Epithelial cell of esophagus (primary cell): ENCODE measurements at places on chromosomes 4 and X.

GRCh38 chr4:1771555-1772305, 21.4 kb upstream of the FGFR3 start:
- no peak for DNase-seq

DNA sequence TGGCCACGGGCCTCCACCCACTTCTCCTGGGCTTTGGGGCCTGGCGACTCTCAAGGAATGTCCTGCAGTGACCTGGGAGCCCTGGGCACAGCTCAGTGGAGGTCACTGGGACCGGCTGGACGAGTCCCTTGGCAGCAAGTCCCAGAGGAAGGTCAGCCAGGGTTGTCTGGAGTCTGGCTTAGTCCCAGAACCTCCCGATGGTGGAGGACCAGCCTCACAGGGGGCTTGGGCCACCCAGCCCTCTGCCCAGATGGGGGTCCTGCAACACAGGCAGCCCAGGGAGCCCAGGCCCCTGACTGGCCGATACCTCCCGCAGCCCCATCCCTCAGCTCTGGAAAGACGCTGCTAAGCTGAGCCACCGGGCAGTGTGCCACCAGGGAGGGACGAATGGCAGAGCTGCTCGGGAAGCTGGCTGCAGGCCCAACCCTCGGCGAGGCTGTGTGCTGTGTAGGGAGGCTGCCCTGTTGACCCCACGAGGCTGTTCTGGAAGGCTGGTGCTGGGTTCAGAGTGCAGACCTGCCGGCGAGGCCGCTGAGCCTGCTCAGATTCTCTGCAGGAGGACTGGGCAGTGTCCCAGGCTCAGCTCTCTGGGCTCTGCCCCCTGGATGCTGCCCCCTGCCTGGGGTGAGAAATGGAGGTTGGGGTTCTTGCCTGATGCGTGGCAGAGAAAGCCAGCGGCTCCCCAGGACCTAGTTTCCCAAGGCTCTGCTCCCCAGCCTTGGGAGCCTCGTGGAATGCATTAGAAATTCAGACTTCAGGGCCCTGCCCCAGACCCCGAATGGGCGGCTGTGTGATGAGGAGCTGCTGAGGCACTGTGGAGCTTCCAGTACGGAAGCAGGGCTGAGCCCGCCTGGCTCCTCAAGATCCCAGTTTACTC, 61.7 kb downstream of the ADRA2C start:
- DNase-seq = no peak

DNA sequence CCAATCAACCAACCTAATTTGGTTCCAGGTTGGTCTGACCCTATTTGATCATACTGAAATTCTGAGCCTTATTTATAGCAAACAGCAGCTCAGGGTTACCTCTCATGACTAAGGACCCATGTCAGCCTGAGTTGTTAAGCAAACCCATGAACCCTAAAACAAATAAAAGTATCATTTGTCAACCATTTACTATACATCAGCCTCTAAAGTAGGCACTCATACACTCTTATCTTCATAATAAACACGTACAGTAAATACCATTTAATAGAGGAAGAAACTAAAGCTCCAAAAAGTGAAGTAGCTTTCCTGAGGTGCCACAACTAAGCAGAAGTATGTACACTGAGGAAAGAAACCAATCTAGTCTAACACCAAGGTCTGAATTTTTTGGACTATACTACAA, 25.2 kb downstream of the MANBA start:
- no peak for DNase-seq

DNA sequence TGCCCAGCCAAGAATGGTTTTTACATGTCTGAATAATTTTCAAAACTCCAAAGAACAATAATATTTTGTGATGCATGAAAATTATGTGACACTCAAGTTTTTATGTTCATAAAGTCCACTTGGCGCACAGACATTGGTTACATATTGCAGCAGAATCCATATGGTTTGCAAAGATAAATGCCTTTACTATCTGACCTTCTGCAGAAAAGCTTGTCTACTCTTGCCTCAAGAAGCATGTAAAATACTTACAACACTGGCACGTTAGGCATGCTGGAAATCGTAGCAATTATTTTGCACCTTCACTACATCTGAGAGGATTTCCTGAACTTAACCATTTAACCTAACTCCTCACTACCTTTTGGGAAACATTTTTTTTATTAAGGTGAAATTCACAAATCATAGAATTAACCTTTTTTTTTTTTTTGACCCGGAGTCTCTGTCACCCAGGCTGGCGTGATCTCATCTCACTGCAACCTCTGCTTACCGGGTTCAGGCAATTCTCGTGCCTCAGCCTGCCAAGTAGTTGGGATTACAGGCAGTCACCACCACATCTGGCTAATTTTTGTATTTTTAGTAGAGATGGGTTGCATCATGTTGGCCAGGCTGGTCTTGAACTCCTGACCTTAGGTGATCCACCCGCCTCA, 3.5 kb upstream of the XG start:
- DNase-seq = peak; percentile 50

- no peak for DNase-seq
Measured at GRCh38 chr4:1601852-1602654, 82.1 kb downstream of the FAM53A start.

- DNase-seq = no peak
Measured at GRCh38 chr4:75370576-75370975, 143.6 kb downstream of the RCHY1 start.
